SJCRH30 (cell line): ENCODE measurements at places on chromosomes 6 and 20. TPM values are rescaled to one million over a fixed set of nuclear protein-coding genes. Genes with fewer than 3 reads are reported as not detected.

APCDD1L gene
- total RNA-seq, result 0.05 TPM in 1 of 2 replicates, not detected in the other

SLC22A3 gene
- not detected in 2 replicates for total RNA-seq

DNA sequence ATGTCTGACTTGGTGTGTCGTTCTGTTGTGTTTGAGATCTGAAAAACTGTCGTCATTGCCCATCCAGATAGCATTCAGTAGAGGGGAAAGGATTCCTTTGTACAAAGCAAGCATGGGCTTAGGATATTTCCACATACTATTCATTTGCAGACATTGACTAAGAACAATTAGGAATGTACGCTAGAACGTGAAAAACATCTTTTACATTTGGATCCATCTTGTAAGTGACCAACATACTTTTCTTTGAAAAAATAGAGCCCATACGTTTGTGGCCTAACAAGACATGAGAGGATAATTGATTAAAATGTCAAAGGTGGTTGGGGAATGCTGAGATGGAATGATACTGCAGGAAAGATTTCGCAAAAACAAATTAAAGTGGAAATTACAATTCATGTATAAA is 225.8 kb upstream of the QKI start:
- DNase-seq, result no peak

DNA sequence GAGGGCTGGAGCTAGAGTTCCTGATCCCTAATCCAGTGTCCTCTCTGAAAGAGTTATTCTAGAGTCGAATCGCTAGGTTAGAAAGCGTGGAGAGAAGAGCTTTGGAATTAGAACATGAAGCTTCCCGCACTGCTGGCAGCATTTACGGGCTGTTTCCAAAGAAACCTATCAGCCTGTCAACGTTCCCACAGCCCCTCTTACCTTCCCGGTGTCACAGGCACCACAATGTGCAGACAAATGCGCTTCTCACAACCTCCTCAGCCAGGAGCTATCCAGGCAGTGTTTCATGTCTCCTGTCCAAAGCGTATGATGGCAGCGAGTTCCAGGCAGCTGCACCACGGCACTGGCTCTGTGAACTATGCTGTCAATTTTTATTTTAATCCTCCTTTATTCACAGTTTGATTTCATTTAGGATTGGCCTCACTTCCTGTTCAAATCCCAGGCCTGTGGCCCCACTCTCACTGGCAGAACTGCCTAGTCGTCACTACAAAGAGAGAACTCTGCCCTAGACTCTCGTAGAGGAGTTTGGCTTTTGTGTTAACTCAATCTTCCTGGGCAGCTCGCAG is 322.8 kb upstream of the SOX4 start:
- DNase-seq, result no peak

GRCh38 chr6:104404377-104404776 is 455.3 kb downstream of the HACE1 start:
- no peak for DNase-seq

GRCh38 chr20:57662456-57663240 is 42.4 kb upstream of the ZBP1 start:
- no peak for DNase-seq

GRCh38 chr6:143694560-143694959 is 16.8 kb downstream of the PHACTR2 start:
- no peak for DNase-seq

GRCh38 chr20:36106606-36107005 is 47.9 kb upstream of the EPB41L1 start:
- no peak for DNase-seq

- peak; percentile 26 for DNase-seq
Observed at GRCh38 chr6:110493253-110493800, 16.9 kb upstream of the SLC22A16 start.

DNA sequence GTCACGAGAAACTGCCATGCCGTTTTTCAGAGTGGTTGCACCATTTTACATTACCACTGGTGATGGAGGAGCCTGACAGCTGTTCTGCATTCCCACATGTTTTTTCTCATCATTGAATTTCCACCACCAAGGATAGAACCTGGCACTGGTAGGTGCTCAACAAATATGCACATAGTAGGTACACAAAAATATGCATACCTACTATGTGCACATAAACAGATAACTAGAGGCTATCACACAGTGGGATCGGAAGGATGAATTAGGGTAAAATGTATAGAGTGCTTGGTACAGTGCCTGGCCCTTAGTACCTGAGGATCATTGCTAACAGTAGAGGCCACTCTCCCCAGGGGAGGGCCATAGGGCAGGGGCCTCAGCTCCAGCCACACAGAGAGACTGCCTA is 47.0 kb downstream of the SLC2A10 start:
- no peak for DNase-seq
